ENCODE measurements at places on chromosomes 2 and 18. TPM values are rescaled to one million over a fixed set of nuclear protein-coding genes. Genes with fewer than 3 reads are reported as not detected.

DNA sequence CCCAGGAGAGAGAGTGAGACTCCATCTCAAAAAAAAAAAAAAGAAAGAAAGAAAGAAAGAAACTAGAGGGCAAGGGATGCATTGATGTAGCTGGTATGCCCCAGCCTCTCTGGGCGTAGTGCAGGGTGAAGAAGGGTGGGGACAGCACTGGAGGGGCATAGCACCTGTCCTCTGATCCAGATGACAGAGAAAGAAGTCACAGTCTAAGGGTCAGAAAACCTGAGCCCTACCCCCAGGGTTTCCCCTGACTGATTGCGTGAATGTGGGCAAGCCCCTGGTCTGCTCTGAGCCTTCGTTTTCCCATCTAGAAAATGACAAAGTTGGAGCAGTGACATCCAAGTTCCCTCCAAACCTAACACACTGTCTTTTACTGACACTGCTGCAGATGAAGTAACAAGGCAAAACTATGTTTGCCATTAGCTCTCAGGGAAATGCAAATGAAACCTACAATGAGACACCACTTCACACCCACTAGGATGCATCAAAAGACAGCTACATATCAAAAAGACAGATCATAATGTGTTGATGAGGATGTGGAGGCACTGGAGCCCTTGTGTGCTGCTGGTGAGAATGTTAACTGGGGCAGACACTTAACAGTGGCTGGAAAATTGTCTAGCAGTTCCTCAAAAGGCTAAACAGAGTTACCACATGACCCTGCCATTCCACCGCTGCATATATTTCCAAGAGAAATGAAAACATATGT lies 19.5 kb upstream of the YWHAQ start:
- no peak for DNase-seq
- no peak overlapping the region for H3K4me3 ChIP-seq
- peaks cover 16% of the 10 kb centered on the region for H3K4me1 ChIP-seq
- no peaks in the 10 kb centered on the region for H3K27me3 ChIP-seq
- H3K27ac ChIP-seq: no peak overlapping the region

- H3K36me3 ChIP-seq: no peaks in the 10 kb centered on the region
- no peaks in the 10 kb centered on the region for H3K27me3 ChIP-seq
- H3K4me3 ChIP-seq: no peak overlapping the region
These were observed 36.8 kb downstream of the TCF4 start for GRCh38 chr18:55551227-55551626.

- H3K27ac ChIP-seq: no peak overlapping the region
- H3K27me3 ChIP-seq: no peaks in the 10 kb centered on the region
- H3K4me1 ChIP-seq: peaks cover 40% of the 10 kb centered on the region
- no peak for DNase-seq
- no peaks in the 10 kb centered on the region for H3K36me3 ChIP-seq
- no peak overlapping the region for H3K4me3 ChIP-seq
These were observed 60.6 kb downstream of the ZNF516 start for GRCh38 chr18:76434452-76434851.

DNA sequence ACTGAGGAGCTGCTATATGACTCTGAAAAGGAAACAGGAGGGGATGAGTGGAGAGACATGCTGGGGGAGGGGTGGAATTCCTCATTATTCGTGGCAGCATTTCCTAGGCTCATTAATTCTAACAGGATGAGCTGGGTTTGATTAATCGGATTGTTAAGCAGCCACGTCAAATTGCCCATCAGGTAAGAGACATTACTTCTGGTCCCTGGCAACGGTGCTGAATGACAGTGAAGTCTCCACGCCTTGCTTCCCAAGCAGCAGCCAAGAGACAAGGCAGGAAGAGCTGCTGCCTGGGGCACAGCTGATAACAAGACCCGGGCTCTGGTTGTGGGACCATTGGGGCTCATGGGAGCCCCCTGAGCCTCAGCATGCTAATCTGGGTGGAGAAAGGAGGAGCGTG lies 86.6 kb downstream of the MARCHF4 start:
- no peaks in the 10 kb centered on the region for H3K4me1 ChIP-seq
- H3K36me3 ChIP-seq: no peaks in the 10 kb centered on the region
- DNase-seq: no peak
- H3K4me3 ChIP-seq: no peak overlapping the region
- no peaks in the 10 kb centered on the region for H3K27me3 ChIP-seq

DNA sequence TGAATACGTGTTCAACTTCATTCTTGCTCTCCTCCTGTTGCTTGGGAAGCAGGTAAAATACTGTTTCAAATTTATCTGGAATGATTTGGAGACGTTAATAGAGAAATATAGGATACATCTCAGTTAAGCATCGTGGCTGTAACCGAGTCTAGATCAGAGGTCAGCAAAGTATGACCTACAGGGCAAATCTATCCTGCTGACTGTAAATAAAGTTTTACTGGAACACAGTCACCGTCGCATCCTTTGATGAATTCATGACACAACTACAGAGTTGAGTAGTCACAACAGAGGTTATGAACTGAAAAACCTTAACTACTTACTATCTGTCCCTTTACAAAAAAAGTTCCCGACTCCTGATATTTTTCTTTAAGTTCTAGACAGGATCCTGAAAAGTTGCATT lies 86.6 kb downstream of the SP100 start:
- H3K27me3 ChIP-seq: no peaks in the 10 kb centered on the region
- no peak for DNase-seq
- no peaks in the 10 kb centered on the region for H3K36me3 ChIP-seq
- no peaks in the 10 kb centered on the region for H3K4me1 ChIP-seq
- no peak overlapping the region for H3K27ac ChIP-seq
- H3K4me3 ChIP-seq: no peak overlapping the region

- H3K4me3 ChIP-seq: no peak overlapping the region
- H3K27ac ChIP-seq: no peak overlapping the region
These were observed 2.9 kb downstream of the HOXD13 start for GRCh38 chr2:176095421-176095820.

DNA sequence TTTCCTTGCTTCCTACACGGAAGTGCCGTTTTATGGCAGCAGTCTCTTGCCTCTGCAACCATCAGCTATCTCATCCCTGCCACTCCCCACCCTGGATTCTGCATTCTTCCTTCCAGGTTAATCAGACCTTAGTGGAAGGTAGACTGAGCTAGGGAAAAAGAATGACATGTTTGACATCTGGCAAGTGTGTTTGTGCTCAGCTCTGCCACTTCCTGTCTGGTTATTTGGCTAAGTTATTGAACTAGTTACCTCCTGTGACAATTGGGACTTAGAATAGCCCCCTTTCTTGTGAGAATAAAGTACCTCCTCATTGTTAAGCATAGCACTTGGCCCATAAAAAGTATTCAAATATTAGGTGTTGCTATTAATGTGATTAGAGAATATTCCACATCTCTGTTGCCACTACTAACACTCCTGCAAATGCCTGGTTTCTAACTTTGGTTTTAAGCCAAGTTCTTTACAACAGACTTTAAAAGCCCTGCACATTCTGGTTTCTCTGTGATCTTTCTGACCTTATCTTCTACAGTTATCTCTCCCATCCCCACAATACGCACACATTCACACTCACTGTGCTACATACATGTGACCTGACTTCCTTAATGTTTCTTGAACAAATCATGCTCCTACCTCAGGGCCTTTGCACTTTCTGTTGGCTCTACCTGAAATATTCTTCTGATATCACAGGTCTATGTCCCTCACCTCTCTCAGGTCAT lies 10.8 kb upstream of the MAPRE2 start:
- H3K4me3 ChIP-seq: no peak overlapping the region
- H3K36me3 ChIP-seq: no peaks in the 10 kb centered on the region
- H3K27me3 ChIP-seq: no peaks in the 10 kb centered on the region
- no peak overlapping the region for H3K27ac ChIP-seq
- H3K4me1 ChIP-seq: peaks cover 6% of the 10 kb centered on the region

GRCh38 chr2:105787376-105788318 lies 42.9 kb downstream of the NCK2 start:
- H3K36me3 ChIP-seq: no peaks in the 10 kb centered on the region
- no peak overlapping the region for H3K27ac ChIP-seq
- peaks cover 53% of the 10 kb centered on the region for H3K4me1 ChIP-seq
- H3K4me3 ChIP-seq: no peak overlapping the region

GRCh38 chr18:9749611-9750010 lies 41.5 kb downstream of the RAB31 start:
- peak overlapping the region; percentile 61 for H3K27ac ChIP-seq
- no peak for DNase-seq
- H3K4me3 ChIP-seq: no peak overlapping the region
- H3K36me3 ChIP-seq: no peaks in the 10 kb centered on the region
- peaks cover 20% of the 10 kb centered on the region for H3K4me1 ChIP-seq

DNA sequence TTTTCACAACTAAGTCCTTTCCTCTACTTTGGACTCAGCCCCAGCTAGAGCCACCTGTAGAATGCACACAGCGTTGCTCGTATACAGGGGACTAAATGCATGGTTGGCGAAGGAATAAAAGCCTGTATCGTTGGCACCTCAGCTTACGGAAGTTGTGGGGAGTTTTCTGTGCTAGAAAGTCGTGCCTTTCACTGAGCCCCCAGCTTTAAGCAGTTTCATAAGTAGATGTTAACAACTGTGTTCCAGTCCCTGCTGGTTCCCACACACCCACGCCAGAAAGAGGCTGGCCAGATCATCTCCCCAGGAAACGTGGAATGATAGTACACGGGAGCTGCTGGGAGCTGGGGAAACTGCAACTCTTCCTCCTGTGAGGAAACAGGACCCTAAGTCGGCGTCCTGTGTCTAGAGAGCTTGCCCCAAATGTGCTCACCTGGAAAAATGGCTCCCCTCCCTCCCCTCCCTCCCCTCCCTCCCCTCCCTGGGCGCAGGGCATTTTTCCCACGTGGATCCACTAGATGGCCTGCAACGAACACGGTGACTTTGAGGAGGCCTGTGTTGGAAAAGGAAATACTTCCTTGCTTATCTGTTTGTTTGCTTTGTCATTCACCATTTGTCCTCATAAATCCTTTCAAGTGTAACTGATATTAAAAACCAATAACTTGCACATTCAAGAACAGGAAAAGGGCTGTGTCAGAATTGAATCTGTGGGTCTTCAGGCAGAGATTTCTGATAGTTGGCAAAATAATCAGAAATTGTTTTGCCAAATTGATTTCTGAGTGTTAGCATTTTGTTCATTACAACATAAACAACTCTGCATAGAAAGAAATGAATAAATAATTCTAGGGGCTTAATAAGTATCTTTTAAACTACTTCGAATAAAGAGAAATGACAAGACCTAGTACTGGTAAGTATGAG lies 43.9 kb upstream of the RFX8 start:
- H3K27ac ChIP-seq: no peak overlapping the region
- peak; percentile 65 for DNase-seq
- no peaks in the 10 kb centered on the region for H3K27me3 ChIP-seq
- no peak overlapping the region for H3K4me3 ChIP-seq
- no peaks in the 10 kb centered on the region for H3K36me3 ChIP-seq

GRCh38 chr2:25856377-25856776 lies 21.9 kb downstream of the ASXL2 start:
- no peak overlapping the region for H3K27ac ChIP-seq
- no peaks in the 10 kb centered on the region for H3K36me3 ChIP-seq
- no peaks in the 10 kb centered on the region for H3K27me3 ChIP-seq
- no peak for DNase-seq

- no peaks in the 10 kb centered on the region for H3K4me1 ChIP-seq
- DNase-seq: no peak
- no peaks in the 10 kb centered on the region for H3K36me3 ChIP-seq
These were observed 677.0 kb downstream of the RNF144A start for GRCh38 chr2:7594211-7594610.

DNA sequence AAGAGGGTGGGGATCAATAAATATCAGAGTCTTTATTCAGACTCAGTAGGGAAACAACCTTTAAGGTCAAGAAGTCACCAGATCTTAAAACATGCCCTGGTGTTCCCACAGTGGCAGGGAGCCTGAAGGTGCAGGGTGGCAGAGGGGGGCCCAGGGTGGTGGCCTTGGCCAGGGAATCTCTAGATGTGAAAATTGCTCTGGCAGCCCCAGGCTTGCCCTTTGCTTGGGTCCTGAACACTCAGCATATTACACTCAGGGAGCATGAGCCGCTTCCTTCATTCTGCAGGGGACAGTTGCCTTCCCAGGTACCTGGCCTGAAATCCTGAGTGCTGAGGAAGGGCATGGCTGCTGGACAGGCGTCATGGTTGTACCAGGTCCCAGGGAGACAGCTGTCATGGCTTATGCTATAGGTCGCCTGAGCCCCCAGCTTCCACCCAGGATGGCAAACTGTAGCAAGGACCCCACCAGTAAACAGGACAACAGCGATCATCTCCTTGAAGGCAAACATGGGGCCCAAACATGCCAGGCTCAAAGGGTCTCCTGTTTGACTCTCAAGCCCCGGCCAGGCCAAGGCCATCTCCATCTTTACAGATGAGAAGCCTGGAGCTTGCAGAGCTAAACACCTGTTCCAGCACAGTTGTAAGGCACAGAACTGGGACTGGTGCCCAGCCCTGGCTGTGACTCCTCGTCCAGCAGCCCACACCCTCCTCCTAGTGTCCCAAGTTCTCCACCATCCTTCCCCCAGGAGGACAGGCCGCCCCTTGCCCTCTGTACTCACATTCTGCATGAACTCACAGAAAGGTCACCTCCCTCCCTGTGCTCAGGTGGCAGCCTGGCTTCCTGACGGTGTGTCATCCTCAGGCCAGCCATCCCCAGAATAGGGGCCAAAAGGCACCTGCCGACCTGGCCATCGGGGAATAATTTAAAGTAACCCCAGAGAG lies 14.6 kb downstream of the ABCG8 start:
- no peaks in the 10 kb centered on the region for H3K36me3 ChIP-seq
- no peak for DNase-seq
- no peak overlapping the region for H3K27ac ChIP-seq
- no peaks in the 10 kb centered on the region for H3K4me1 ChIP-seq

L3MBTL4 gene
- 46.2 TPM for total RNA-seq

REG3A gene
- total RNA-seq: not detected

CASP10 gene
- total RNA-seq: 10.4 TPM

ABCG5 gene
- not detected for total RNA-seq

PLA2R1 gene
- total RNA-seq: 5.3 TPM

ELOA2 gene
- 4.4 TPM for total RNA-seq

LHCGR gene
- 7.5 TPM for total RNA-seq
